ENCODE measurements at places on chromosomes 7 and 10.
A peak's percentile ranks its signal among the peaks of the same experiment; 100 is the strongest.

- DNase-seq, result no peak
Measured at GRCh38 chr7:105454095-105454747, 65.5 kb upstream of the SRPK2 start.

GRCh38 chr10:107168738-107169137, 4.2 kb upstream of the SORCS1 start:
- DNase-seq, result no peak

DNA sequence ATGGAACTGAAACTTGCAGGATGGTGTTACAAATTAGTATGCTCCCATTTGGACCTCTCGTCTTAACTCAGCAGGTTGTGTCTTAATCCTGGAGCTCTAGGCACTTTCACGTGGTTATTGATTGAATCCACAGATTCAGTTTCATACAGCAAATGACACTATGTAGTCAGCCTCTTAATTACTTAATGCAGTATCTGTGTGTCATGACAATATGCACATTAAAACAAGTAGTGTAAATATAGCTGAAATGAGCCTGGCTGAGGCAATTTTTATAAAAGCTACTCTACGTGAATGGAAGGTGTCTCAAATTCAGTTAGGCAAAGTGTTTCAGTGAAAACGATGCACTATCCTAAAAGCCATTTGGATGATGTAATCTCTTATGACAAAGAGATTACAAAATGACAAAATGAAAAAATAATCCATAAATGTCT, 86.8 kb downstream of the CD36 start:
- no peak for DNase-seq

DNA sequence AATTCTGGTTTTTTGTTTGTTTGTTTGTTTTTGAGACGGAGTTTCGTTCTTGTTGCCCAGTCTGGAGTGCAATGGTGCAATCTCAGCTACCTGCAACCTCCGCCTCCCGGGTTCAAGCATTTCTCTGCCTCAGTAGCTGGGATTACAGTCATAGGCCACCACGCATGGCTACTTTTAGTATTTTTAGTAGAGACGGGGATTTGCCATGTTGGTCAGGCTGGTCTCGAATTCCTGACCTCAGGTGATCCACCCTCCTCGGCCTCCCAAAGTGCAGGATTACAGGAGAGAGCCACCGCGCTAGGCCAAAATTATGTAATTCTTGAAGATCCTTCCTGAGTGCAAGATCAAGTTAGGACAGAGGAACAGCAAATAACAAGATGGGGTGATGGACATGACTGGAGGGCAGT, 719 bp downstream of the ZNF33B start:
- peak; percentile 49 for DNase-seq

GRCh38 chr7:23043441-23043840, 29.5 kb upstream of the HYCC1 start:
- no peak for DNase-seq

- DNase-seq, result no peak
Measured at GRCh38 chr7:137345799-137346449, 2.4 kb upstream of the PTN start.

DNA sequence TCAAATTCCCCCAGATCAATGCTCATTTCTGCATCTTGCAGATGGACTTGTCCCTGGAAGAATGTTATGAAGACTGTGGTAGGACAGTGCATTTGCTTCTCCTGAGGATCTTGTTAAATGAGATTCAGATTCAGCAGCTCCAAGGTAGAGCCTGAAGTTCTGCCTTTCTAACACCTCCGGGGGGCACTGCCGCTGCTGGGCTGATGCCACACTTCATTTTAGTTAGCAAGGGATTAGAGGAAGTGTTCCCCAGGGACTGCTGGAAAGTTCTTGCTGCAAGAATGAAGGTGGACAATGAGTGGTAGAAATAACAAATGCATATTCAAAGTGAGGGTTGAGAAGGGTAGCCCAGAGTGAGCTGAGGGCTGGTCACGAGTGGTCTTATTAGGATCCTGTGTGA, 434.3 kb upstream of the AKR1E2 start:
- DNase-seq, result no peak

- no peak for DNase-seq
Measured at GRCh38 chr7:71746006-71746405, 614.1 kb downstream of the GALNT17 start.

DNA sequence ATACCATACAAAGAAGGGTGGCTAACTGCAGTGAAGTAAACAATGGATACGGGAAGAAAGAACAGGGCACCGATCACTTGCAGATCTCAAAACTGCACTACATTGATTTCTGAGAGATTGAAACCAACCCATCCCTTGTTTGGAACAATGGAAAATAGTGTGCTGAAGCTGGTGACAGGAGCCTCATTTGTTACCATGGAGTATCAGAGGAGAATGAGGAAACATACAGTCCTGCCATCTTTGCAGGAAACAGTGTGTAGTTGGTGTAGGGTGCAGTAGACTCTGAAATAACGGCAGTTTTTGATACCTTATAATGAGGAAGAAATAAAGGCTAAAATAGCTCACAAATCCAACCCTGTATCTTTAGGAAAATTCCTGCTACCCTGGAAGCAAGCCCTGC, 118.5 kb downstream of the ARHGAP21 start:
- no peak for DNase-seq

GRCh38 chr7:41255716-41256115, 447.2 kb downstream of the INHBA start:
- DNase-seq, result no peak

- DNase-seq, result no peak
Measured at GRCh38 chr7:84149573-84149972, 45.0 kb downstream of the SEMA3A start.

DNA sequence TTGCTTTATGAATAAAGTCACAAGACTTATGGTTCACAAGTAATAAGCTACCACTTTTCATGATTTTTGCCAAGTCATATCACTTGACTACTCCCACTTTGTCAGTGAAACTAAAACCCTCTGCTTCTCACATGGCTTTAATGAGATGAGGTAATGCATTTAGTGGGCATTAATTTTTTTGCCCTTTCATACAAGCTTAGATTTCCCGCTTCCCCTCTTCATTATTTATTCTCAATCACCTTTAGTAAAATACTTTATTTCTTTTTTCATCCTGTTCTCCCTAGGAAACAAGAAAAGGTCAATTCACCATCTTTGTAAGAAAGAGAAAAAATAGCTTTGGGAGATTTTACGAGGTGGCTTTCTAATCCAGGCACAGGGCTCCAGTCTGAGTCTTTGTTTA, 109.6 kb upstream of the STARD3NL start:
- no peak for DNase-seq

Data from Peyer's patch (tissue), 4 donors.